ENCODE measurements at places on chromosomes 5 and 9.

GRCh38 chr5:7678030-7678429 lies 172.9 kb downstream of the CFAP90 start:
- no peak for DNase-seq

DNA sequence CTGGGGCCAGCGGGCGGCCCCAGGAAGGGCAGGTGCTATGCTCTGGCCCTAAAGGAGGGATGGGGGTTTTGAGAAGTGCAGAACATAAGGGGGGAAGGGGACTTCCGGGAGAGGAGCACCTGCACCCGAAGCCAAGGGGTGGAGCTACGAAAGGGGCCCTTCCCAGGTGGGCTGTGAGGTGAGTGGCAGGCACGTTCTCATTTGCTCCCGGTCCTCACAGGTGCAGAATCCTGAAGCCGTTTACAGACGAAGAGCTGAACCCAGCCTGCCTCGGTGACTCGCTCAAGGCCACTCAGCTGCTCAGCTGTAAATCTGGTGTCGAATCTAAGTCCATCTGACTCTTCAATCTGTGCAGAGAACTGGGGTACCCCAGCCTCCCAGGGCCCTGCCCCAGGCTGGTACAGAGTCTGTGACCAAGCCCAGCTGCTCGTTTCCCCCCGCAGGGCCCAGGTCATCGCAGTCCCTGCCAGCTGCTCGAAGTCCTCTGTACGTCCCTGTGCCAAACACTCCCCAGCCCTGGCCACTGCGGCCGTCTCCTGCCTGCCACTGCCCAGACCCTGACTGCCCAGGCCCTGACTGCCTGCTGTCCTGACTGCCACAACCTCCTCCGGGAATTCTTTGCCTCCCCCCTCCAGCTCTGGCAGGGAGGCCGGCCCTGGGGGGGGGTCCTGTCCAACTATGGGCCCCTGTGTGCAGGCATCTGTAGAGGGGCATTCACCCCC lies 53.8 kb upstream of the RXRA start:
- DNase-seq = no peak

- no peak for DNase-seq
Observed at GRCh38 chr5:107736638-107737037, 65.9 kb upstream of the EFNA5 start.

- no peak for DNase-seq
Observed at GRCh38 chr5:136526791-136527190, 161.4 kb upstream of the TRPC7 start.

GRCh38 chr5:57725658-57726504 lies 243.3 kb upstream of the ACTBL2 start:
- no peak for DNase-seq

DNA sequence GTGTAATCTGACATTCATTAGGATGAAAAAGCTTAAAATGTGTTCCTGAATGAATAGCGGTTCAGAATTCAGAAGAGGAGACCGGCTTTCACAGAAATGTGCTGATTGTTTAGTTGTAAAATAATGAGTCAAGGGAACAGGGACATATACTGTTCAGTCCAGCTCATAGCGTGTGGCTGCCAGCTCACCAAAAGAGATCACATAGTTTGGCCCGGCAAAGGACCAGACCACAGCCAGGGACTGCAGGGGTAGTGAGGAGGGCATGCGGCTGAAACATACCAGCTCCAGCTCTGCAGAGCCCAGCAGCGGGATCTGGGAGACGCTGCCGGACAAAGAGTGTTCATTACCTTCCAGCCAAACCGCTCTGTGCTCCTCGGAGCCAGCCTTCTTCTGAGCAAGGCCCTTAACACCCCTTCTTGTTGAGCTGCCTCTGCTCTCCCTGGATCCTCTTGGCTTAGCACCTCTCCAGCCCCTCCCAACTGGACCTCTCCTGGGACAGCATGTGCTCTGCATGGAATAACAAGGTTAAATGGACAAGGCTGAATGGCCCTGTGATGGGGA lies 116.8 kb upstream of the CNTLN start:
- DNase-seq = no peak

- no peak for DNase-seq
Observed at GRCh38 chr9:89563571-89564345, 41.1 kb upstream of the GADD45G start.

DNA sequence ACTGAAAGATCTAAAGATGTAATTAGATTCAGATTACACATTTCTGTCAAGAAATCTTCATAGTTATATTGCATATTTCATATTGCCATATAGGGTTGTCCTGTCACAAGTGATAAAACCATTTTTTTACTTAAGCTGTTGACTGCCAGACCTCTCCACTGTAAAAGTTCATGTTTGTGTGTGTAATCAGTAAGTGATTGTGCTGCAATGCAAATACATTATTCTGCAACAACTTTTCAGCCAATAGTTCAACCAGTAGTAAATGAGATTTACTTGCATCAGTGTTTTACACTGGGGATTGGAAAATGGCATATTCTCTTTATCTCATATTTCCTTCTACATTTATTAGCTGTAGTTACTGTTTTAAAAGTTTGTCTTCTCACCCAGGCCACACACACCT lies 603.9 kb upstream of the RORB start:
- DNase-seq = no peak

GRCh38 chr5:132386644-132387286 lies 17.3 kb downstream of the SLC22A5 start:
- DNase-seq = peak; percentile 57

DNA sequence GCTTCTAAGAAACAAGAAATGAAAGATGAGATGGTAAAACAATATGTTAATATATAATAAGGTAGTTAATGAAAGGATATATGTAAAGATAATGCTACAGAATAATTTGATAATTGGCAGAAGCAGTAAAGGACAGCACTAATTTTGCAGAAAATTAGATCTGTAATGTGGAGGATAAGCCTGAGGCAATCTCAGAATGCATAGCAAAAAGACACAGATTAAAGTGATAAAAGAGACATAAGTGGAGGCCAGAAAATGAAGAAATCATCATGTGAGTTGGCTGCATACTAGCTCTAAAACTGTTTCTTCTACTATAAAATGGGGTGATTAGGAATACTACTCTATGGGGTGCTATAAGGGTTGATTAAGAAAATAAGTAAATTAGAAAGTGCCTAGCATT lies 225.9 kb downstream of the SEC61B start:
- no peak for DNase-seq

DNA sequence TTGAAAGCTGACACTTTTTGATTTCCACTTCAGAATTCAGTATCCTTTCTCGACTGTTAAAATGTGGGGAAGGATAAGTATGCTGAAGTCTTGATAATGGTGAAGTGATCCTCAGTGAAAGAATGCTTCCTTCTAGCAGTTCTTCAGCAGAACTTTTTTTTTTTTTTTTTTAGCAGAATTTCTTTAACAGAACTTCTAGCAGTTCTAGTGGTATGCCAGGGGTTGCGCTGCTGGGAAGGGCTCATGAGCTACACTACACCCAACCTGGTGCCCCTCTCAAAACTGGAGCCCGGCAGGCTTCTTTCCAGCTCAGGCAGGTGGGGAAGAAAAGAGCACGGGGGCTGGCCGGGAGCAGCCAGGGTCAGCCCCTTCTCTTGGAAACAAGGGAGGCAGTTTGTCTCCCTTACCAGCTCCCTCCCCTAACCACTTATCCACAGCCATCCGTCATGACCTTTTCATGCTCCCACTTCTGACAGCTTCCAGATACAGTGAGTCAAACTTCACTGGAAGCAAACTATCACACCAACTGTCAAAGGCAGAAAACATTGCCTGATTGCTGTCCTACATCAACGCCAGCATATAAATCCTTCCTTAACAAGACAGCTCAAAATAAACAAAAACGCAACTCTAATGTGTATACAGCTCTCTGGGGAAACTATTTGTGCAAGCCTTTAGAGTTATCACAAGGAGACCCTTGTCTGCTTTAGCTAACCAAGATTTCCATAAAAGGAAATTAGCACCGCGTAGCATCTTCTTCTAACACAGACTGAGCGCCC lies 211.5 kb downstream of the GAPVD1 start:
- no peak for DNase-seq

DNA sequence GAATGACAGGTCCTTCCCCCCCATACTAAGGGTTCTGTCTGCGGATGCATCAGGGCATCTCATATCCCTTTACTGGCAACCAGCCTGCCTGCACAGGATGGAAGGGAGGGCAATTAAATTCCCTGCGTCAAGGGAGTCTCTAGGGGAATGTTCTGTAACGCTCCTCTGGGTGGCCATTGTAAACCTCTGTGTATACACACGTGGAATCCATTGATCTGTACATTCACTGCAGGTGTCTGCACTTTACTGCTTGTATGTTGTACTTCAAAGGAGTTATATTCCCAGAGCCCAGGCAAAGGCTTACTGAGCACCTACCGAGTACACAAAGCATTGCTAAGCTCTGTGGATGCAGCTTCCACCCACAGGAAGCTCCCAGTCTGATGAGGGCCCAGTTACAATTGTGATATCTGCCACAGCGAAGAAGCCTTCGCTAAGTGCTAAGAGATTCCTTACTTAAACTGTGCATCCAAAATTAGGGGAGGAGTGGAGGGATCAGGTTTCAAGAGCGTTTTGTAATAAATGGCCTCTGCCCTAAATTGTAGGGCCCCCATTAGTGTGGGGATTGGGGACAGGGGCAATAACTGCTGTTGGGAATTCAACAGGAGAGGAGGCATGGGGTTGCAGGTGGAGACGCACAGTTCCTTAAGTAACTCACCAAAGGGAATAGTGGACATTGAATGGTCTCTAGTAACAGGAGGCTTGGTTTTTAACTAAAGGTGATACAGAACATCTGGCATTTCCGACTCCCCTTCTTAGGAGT lies 1.5 kb upstream of the RETREG1 start:
- DNase-seq = no peak

DNA sequence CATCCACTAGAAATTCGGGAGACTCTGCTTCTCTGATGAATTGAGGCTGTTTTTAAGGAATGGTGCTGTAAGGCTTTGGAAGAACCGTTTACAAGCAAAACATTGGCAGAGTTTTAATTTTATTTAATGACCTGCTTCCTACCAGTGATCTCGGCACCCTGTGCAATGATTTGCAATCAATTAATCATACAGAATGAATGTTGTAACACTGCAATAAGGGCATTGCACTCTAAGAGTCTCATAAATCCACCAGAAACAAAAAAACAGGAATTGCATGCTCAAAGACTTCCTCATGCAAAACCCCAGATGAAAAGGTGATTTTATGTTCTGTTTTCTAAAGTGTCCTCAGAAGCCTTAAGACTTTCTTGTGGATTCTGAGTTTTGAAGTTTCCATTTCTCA lies 295.7 kb downstream of the ARHGEF28 start:
- no peak for DNase-seq

GRCh38 chr5:156093024-156093423 lies 233.9 kb upstream of the SGCD start:
- no peak for DNase-seq

DNA sequence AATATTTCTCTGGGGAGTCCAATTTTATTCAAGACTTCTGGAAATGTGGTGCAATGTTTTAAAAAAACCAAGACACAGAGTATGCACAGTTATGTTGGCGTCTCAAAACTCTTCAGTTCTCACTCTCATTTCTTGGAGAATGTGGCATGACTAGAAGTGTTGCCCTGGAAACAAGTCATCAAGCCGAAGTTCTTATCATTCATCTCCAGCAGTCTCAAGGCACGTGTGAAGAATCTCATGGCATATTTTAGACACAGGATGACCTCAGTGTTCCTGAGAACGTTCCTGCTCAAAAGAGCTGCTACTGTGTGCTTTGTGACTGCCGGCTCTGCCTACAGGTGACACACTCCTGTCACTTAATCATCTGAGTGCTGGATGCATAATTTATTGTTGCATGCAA lies 147.4 kb upstream of the IRX4 start:
- no peak for DNase-seq

DNA sequence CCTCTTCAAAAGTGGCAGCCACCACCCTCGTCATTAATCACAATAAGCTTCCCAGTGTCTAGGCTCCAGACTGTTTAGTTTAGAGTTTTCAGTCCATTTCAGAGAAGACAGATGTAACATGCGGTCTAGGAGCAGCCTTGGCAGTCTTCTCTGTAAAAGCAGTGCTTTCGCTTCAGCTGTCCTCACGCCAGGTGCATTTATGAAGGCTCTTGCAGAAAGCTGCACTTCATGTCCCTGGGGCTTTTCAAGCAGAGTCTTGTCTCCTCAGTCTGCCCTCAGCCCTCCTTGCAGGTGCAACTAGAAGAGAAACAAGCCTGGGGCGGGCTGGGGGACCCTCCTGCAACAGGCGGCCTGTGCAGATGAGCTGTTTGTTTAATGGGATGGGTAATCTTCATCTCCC lies 281.9 kb downstream of the DRD1 start:
- no peak for DNase-seq

GRCh38 chr9:72039532-72039931 lies 20.9 kb downstream of the C9orf57 start:
- no peak for DNase-seq

- DNase-seq = no peak
Observed at GRCh38 chr5:26940994-26941393, 97.4 kb downstream of the CDH9 start.

DNA sequence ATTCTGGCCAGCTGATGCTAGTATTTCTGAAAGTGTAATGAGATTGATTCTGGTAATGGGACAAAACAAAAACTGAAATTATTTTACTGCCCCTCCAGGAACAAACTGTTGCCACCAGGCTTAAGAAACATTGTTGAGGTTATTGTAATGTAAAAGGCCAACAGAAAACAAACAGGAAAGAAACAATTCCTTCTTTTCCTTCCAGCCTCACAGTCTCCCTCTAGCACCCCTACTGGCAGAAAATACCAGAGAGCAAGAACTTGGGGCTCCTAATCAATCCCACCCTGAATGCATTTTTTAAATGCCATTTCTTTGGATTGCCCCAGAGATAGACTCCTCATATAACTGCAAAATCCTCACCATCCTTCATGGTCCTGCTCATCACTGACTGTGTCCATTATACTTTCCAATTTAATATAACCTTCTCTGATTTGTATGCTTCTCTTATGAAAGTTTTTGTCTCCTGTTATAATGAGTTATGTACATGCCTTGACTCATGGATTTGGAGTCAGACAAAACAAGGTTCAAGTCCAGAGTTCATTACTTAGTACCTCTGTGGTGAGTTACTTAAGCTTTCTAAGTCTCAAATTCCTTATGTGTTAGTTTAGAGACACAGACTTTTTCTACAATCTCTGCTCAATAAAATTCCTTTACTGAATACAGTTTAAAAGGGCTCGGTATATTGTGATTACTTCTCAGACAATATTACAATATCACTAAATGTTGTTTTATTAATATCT lies 157.9 kb upstream of the FBN2 start:
- DNase-seq = no peak

DNA sequence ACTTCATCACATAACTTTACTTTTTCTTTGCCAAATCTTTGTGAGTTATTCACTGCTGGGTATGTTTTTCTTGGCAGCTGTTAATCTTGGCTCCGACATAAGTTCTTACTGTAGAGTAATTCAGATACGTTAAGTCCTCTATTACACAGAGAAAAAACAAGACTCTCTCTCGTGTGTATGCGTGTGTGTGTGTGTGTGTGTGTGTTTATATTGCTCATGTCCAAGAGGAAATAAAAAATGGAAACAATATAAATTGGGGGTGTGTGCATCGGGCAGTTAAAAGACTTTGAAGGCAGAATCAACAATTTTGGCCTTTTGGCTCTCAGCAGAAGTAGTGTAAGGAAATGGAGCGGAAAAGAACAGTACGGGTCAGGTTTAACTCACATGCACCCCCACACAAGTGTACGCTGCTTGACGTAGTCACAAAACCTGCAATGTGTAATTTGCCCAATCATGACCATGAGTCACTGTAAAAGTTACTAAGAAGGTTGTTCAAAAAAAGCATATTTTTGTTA lies 67.2 kb upstream of the IFNE start:
- no peak for DNase-seq

GRCh38 chr9:38171926-38172325 lies 102.9 kb upstream of the SHB start:
- DNase-seq = no peak

- DNase-seq = no peak
Observed at GRCh38 chr9:37442556-37442955, 20.1 kb downstream of the GRHPR start.
